ENCODE measurements at places on chromosomes 5 and 9.

- no peak for DNase-seq
Observed at GRCh38 chr5:72166070-72166979, 59.0 kb downstream of the MAP1B start.

DNA sequence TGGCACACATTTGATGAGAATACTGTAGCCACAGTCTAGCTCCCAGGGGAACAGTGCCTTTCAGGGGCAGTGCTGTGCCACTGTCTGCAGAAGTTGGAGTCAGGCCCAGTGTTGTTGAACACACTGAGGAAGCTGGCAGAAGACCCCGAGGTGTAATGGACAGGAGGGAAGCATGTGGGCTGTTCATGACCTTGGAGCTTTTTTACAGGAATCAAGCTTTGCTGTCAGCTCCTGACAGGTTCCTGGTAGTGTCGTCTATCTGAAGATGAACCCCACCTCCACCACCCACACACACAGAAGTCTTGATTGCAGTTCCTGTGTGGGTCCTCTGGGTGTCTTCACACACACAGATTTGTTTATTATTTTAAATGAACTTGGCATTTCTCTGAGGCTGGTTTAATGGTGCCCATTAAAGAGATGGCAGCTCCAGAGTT, 40.3 kb upstream of the TNFAIP8 start:
- peak; percentile 81 for DNase-seq

DNA sequence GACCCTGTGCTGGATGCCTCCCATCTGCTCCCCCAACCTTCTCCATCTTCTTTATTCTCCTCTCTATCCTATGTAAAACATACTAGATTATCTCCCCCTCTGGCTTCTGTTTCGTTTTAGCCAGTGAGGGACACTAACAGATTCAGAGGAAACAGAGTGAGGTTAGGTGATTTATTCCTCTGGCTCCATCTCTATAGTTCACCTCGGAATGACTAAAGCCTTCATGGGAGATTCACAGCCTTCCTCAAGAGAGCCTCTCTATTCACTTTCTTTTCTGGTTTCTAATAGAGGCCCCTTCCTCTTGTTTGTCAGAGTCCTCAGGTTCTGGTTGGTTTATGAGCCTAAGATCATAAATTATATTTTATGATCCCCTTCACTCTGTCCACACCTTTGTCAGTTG, 633.1 kb upstream of the TYRP1 start:
- no peak for DNase-seq

DNA sequence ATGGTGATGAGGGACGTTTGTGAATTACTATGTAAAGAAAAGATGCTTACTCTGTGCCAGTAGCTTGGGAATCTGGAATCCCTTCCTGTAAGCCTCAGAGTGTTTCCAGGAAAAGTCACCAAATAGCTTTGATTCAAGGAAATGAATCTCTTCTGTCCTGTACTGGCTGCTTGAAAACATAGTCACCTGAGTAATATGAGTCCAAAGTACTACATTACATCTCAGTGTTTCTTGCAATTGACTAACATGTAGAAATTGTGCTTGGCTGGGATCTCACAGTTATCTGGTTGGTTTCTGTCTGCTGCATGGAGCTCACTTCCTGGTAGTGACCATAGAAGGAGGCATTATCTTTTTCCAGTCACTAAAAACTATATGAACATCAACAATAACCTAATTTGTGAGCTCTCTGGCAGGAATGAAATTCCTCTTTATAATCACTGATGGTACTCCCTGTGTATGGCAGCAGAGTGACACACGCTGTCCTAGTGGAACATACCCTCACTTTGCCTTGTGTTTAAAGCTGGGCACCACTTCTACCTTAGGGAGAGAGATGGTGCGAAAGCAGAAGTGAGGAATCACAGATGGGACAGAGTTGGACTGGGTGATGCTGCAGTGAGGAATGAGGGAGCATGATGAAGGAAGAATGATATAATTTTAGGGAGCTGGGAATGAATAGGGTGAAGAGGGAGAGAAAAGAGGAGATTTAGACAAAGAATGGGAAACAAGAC, 568.5 kb downstream of the RAB3C start:
- no peak for DNase-seq

Measured in CD4-positive, alpha-beta T cell treated with Interleukin-17A for 1 hour (primary cell).